Hematopoietic multipotent progenitor cell treated with erythropoietin and hydrocortisone succinate and interleukin-3 and kit ligand, for 17 days (in vitro differentiated cells): ENCODE measurements at places on chromosomes 11 and 22.
A peak's percentile ranks its signal among the peaks of the same experiment; 100 is the strongest.

GRCh38 chr11:94926698-94927237 is 46.6 kb downstream of the CWC15 start:
- no peak for DNase-seq

DNA sequence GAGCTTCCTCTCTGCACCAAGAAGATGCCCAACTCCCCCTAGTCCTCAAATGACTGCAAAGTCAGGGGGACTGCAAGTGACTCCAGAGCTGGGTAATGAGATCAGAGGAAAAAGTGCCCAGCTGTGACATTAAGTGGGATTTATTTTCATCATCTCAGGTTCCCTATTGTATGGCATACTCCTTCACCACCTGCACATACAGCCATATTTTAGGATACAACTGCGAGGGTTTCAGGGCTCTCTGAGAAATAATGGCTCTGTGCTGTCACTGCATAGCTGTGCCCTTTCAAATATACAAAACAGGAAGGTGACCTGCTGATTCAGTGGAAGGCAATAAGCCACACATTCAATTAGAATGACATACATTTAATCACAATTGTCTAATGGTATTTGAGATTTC is 45.6 kb upstream of the PLET1 start:
- no peak for DNase-seq

GRCh38 chr11:61507012-61507768 is 1.4 kb upstream of the LRRC10B start:
- DNase-seq: no peak

DNA sequence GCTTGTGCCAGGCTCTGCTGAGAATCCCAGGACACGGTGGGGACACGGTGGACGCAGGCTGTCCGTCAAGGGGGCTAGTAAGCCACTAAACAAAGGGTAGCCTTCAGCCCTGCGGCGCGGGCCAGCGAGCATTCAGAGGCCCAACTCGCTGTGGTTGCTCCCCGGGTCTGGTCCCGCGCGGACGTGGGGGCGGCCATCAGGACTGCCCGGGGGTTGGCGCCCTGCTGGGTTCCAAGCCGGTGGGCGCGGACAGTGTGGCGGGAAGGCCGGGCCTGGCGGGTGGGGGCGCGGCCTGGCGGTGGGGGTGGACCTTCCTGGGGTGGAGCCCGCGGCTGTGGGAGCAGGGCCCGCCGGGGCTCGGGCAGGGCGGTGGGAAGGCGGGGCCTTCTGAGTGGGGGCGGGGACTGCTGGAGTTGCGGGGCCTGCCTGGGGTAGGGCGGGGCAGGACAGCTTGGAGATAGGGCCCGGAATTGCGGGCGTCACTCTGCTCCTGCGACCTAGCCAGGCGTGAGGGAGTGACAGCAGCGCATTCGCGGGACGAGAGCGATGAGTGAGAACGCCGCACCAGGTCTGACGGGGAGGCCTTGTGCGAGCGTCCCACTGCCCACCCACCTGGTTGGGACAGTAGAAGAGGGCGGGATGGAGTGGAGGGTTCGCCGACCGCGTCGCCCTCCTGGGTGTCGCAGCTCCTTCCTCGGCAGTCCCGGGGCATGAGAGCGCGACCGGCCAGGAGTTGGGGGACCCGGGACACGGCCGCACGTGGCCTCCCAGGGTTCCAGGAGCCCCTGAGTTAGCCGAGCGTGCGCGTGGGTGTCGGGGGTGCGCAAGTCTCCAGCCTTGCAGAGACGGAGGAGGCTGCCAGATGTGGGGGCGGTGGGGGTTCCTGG is at the start of gene SERHL2:
Gene SERHL2, plus strand, starts transcription at position 482 of the 887 bp plus-strand sequence. Its CDS starts 65 bp downstream, at position 547.
- DNase-seq: peak; percentile 90

- no peak for DNase-seq
These were observed 1093.3 kb downstream of the BRD1 start for GRCh38 chr22:48734359-48734758.

DNA sequence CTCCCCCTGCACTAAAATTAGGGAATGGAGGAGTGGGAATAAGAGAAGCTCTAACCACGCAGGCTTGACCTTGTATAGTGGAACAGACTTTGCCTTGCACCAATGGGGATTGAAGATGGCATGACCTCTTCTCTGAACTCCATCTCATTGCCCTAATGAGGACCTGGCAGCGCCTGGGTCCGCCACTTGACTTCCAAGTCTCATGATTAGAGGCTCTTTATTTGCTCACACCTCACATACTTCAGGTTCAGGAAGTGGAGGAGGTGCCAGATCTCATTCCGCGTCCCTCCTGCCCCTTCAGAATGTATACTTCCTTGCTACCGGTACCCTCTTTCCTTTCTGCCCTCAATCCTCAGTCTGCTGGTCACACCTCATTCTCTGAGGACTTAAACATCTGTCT is 106.0 kb upstream of the CD44 start:
- DNase-seq: no peak

GRCh38 chr11:352456-353031 is 16.8 kb upstream of the B4GALNT4 start:
- no peak for DNase-seq
